ENCODE measurements at places on chromosomes 4 and X. TPM values are rescaled to one million over a fixed set of nuclear protein-coding genes. Genes with fewer than 3 reads are reported as not detected.

LRIT3 gene
- polyA plus RNA-seq = 0.99 TPM

SMIM10 gene
- 8.8 TPM for polyA plus RNA-seq

UNC5C gene
- polyA plus RNA-seq = 39.6 TPM

CACNA1F gene
- polyA plus RNA-seq = 0.11 TPM

WDFY3 gene
- 61.4 TPM for polyA plus RNA-seq

TMSB15A gene
- polyA plus RNA-seq = 52.6 TPM

SRPK3 gene
- 2.7 TPM for polyA plus RNA-seq

All from renal pelvis (tissue), 12 donors.